Naive B cell (primary cell): ENCODE measurements at places on chromosomes 7 and 10. TPM values are rescaled to one million over a fixed set of nuclear protein-coding genes. Genes with fewer than 3 reads are reported as not detected.
A peak's percentile ranks its signal among the peaks of the same experiment; 100 is the strongest.

Gene MKX
- not detected for polyA plus RNA-seq

GRCh38 chr10:27605318-27605717, 101.2 kb downstream of the RAB18 start:
- H3K27ac ChIP-seq, result no peak overlapping the region
- DNase-seq, result no peak
- no peaks in the 10 kb centered on the region for H3K4me1 ChIP-seq
- H3K36me3 ChIP-seq, result no peaks in the 10 kb centered on the region

DNA sequence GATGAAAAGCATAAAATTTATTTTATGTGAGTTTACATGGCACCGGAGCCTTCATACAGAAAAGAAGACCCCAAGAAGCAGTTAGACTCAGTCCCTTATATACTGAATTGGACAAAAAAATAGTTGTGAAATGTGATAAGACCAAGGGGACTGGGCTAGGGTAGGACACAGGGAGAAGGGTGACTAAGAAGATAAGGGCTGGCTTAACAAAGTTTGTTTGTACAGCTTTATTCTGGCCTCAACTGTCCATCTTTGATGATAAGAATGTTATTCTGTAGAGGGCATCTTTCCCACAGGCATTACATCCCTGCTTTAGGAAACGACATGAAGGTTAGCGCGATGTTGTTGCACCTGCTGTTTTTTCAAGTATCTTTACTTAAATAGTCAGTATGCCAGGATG, 86.5 kb downstream of the SEC61G start:
- H3K27ac ChIP-seq, result no peak overlapping the region
- DNase-seq, result no peak
- H3K27me3 ChIP-seq, result no peaks in the 10 kb centered on the region
- no peak overlapping the region for H3K4me3 ChIP-seq

Gene PNLIPRP2
- polyA plus RNA-seq, result not detected

- no peak overlapping the region for H3K4me3 ChIP-seq
- no peaks in the 10 kb centered on the region for H3K27me3 ChIP-seq
- no peaks in the 10 kb centered on the region for H3K36me3 ChIP-seq
- peak overlapping the region; percentile 31 for H3K27ac ChIP-seq
Observed at GRCh38 chr7:24968165-24968564, 11.8 kb downstream of the OSBPL3 start.

Gene SRRM3
- polyA plus RNA-seq, result not detected

DNA sequence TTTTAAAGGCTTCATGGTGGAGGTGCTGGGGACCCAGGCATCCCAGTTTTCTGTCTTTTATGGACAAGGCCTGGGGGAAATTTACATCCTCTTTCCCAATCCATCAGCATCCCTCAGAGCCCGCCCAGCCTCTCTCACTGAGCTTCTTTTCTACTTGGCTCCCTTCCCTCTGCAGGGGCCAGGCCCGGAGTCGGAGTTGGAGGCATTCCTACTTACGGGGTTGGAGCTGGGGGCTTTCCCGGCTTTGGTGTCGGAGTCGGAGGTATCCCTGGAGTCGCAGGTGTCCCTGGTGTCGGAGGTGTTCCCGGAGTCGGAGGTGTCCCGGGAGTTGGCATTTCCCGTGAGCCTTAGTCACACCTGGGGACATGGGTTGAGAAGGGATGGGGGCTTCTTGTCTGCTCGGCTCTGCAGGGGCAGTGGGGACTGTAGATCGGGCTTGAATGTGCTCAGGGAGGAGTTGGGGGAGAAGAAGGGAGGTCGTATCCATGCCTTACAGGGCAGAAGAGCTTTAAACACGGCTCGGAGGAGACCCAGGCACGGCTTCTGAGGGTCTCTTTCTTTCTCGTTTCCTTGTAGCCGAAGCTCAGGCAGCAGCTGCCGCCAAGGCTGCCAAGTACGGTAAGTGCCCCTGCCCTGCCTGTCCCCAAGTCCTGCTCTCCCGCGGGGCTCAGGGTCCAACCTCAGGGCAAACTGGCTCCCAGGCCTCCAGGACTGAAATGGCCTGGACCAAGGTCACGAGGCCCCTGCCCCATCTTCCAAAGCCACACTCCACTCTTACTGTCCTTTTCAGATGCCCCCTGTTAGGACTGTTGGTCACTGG, 27.3 kb upstream of the LIMK1 start:
- H3K4me1 ChIP-seq, result peaks cover 5% of the 10 kb centered on the region
- no peaks in the 10 kb centered on the region for H3K36me3 ChIP-seq
- H3K4me3 ChIP-seq, result no peak overlapping the region
- H3K27ac ChIP-seq, result no peak overlapping the region

Gene NPTX2
- not detected for polyA plus RNA-seq

Gene SPOCK2
- 27.8 TPM for polyA plus RNA-seq

Gene KCNH2
- polyA plus RNA-seq, result not detected

- no peak overlapping the region for H3K4me3 ChIP-seq
- H3K36me3 ChIP-seq, result peaks cover 7% of the 10 kb centered on the region
- no peak for DNase-seq
- no peak overlapping the region for H3K27ac ChIP-seq
- H3K27me3 ChIP-seq, result no peaks in the 10 kb centered on the region
Observed at GRCh38 chr7:90587766-90588165, 8.4 kb upstream of the CDK14 start.

GRCh38 chr7:95910341-95910740, 138.0 kb downstream of the DYNC1I1 start:
- no peak overlapping the region for H3K4me3 ChIP-seq
- H3K36me3 ChIP-seq, result no peaks in the 10 kb centered on the region
- peaks cover 12% of the 10 kb centered on the region for H3K27me3 ChIP-seq
- DNase-seq, result no peak

- no peaks in the 10 kb centered on the region for H3K27me3 ChIP-seq
- peaks cover 13% of the 10 kb centered on the region for H3K4me1 ChIP-seq
- H3K27ac ChIP-seq, result peak overlapping the region; percentile 97
- DNase-seq, result peak; percentile 62
Observed at GRCh38 chr10:12214763-12215218, 18.8 kb downstream of the CDC123 start.

Gene MMRN2
- not detected for polyA plus RNA-seq

GRCh38 chr10:33600381-33600780, 265.9 kb upstream of the NRP1 start:
- H3K36me3 ChIP-seq, result no peaks in the 10 kb centered on the region
- H3K4me3 ChIP-seq, result no peak overlapping the region
- no peak overlapping the region for H3K27ac ChIP-seq
- DNase-seq, result no peak
- no peaks in the 10 kb centered on the region for H3K27me3 ChIP-seq
- no peaks in the 10 kb centered on the region for H3K4me1 ChIP-seq

Gene DPYSL4
- polyA plus RNA-seq, result not detected
